ENCODE measurements at places on chromosomes 11 and 22.

- no peak for DNase-seq
Measured at GRCh38 chr22:32217465-32217864, 12.6 kb upstream of the RFPL2 start.

DNA sequence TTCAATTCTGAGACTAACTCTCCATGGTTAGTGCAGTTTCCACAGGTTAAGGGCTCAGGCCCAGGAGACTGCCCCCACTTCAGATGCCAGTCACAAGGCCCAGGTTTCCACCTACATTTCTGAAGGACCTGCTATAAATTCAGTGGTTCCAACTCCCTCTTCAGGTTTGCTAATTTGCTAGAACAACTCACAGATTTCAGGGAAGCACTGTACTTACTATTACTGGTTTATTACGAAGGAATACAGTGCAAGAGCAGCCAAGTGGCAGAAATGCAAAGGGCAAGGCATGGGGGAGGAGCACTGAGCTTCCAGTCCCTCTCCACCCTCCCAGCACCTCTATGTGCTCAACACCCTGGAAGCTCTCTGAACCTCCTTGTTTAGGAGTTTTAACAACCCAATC lies 39.3 kb upstream of the SPON1 start:
- DNase-seq = no peak

DNA sequence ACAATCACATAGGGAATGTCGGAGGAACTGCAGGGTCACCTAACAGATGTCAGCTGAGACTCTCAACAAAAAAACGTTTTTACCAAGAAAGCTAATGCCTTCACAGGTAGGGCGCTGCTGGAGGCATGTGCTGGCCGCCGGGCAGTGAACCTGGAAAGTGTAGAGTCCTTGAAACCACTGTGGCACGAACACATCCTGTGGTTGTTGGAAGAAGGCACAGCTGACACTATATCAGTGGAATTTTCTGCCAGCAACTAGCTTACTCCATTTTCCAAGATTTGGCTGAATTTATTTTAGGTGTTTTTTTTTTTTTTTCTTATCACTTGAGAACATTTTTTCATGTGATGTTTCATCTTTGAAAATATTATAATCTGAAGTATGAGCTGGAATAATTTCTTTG lies 14.2 kb downstream of the TRMU start:
- no peak for DNase-seq

GRCh38 chr11:126884594-126884993 lies 116.0 kb downstream of the KIRREL3 start:
- DNase-seq = no peak

DNA sequence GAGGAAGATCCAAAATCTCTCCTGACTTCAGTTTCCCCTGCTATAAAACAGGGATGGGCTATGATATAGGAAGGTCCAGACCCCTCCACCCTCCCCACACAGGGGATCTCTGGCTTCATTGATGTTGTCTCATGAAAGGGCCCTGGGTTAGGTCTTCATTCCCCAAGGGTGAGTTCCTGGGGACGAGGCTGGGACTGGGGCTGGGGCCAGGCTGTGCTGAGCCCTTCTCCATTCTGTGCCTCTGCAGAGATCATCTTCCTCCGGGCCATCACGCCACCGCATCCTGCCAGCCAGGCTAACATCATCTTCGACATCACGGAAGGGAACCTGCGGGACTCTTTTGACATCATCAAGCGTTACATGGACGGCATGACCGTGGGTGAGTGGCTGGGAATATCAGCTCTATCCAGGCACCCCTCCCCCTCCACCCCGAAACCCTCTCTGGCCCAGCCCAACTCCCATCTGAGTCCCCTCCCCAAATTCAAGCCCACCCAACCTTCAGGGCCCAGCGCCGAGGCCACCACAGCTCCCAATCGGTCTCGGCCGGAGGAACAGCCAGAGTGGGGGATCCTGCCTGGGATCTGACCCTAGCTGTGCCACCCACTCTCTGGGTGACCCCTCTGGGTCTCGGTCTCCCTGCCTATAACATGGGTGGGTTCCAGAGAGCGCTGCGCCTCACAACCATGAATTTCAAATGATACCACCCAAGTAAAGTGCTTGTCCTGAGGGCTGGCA lies 74.2 kb downstream of the FBLN1 start:
- no peak for DNase-seq

- no peak for DNase-seq
Measured at GRCh38 chr11:19428206-19429002, 187.7 kb upstream of the E2F8 start.

GRCh38 chr22:44005524-44005923 lies 18.6 kb upstream of the PARVB start:
- no peak for DNase-seq

DNA sequence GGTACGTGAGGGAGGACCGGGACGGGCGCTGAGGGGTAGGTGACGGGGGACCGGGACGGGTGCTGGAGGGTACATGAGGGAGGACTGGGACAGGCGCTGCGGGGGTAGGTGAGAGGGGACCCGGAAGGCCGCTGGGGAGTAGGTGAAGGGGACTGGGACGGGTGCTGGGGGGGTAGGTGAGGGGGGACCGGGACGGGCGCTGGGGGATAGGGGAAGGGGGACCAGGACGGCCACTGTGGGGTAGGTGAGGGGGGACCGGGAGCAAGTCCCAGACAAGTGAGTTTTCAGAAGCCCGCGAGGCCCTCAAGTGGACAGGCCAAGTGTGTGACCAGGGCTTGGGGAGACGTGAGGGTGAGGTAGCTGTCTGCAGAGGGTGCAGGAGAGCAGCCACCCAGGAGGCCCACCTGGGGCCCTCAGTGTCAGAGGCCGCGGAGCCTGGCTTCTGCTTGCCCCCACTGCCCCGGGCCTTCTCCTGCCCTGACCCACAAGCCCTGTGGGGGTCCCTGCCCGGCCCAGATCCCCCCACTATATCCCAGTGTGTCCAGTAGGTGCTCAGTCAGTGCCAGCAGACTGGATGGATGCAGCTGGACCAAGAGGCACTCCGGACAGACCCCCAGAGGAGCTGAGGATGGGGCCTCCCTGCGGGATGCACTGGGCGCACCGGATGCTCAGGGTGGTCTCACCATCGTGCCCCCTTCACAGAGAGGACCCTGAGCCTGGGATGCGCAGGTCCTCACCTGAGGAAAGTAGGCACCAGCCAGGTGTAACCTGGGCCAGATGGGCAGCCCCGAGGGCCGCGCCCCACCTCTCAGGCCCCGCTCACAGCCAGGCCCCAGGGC lies 44.2 kb upstream of the TH start:
- no peak for DNase-seq

GRCh38 chr11:64331569-64332371 lies 8.2 kb upstream of the CCDC88B start:
- no peak for DNase-seq

DNA sequence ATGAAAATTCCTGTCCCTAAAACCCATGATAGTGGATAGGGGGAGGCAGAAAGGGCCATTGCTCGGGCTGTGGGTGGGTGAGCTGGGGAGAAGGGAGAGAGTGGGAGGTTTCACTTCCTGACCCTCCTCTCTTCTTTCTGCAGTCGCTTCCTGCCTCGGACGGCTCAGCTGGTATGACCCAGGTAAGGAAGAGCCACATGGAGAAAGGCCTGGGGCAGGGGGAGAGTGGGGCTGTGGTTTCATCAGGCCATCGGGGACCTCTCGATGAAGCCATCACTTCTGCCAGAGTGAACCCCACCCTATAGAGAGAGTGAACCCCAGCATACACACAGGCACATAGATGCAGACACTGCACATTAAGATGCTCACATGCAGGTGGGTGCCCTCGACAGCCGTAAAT lies 12.6 kb downstream of the CD5 start:
- no peak for DNase-seq

- no peak for DNase-seq
Measured at GRCh38 chr22:45757068-45757467, 85.4 kb downstream of the ATXN10 start.

GRCh38 chr22:38725900-38726655 lies 20.3 kb downstream of the GTPBP1 start:
- no peak for DNase-seq

- no peak for DNase-seq
Measured at GRCh38 chr11:111697933-111698371, 68.2 kb downstream of the PPP2R1B start.

GRCh38 chr11:133249065-133249464 lies 283.2 kb downstream of the OPCML start:
- no peak for DNase-seq

Data from DMS 273 treated with DMSO at 0.1 percent for 48 hours (cell line).